CD8-positive, alpha-beta T cell (primary cell): ENCODE measurements at places on chromosomes 3 and 15.

- DNase-seq, result no peak
These were observed 13.4 kb upstream of the NPHP3 start for GRCh38 chr3:132735589-132735988.

DNA sequence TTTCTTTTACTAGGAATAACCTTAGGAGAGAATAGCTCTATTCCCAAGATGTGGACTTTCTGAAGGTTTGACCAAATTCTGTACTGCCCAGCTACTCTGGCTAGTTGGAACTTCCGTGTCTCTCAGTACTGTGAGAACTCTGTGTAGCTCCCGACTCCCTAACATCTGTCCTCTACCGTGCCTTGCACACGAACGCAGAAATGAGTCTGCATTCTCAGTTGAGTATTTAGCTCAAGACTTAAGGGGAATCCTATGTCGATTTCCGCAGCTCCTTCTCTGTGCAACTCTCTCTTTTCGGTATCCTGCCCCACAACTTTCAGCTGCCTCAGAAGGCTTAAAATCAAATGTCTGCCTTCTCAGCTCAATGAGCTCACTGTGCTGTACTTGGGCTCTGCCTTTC lies 86.7 kb upstream of the EPHB3 start:
- DNase-seq, result no peak

- no peak for DNase-seq
These were observed 2.7 kb upstream of the LIPH start for GRCh38 chr3:185555101-185555501.

GRCh38 chr3:27279123-27279522 lies 90.1 kb downstream of the NEK10 start:
- no peak for DNase-seq

- DNase-seq, result peak; percentile 47
These were observed 508 bp upstream of the SMAD6 start for GRCh38 chr15:66701422-66702034.

DNA sequence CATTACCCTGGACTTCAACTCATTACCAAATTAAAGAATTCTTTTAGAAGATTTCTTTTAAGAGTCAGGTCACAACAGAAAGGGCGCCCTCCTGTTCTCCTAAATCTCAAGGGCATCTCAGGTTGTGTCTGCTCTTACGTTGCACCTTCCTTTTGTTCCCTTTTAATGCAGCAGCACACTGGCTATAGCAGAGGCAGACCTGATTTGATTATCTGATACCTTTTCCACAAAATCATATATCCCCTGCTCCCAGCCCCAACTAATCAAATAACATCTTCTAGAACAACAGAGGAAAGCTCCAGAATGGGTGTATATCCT lies 40.1 kb downstream of the TIGIT start:
- no peak for DNase-seq

DNA sequence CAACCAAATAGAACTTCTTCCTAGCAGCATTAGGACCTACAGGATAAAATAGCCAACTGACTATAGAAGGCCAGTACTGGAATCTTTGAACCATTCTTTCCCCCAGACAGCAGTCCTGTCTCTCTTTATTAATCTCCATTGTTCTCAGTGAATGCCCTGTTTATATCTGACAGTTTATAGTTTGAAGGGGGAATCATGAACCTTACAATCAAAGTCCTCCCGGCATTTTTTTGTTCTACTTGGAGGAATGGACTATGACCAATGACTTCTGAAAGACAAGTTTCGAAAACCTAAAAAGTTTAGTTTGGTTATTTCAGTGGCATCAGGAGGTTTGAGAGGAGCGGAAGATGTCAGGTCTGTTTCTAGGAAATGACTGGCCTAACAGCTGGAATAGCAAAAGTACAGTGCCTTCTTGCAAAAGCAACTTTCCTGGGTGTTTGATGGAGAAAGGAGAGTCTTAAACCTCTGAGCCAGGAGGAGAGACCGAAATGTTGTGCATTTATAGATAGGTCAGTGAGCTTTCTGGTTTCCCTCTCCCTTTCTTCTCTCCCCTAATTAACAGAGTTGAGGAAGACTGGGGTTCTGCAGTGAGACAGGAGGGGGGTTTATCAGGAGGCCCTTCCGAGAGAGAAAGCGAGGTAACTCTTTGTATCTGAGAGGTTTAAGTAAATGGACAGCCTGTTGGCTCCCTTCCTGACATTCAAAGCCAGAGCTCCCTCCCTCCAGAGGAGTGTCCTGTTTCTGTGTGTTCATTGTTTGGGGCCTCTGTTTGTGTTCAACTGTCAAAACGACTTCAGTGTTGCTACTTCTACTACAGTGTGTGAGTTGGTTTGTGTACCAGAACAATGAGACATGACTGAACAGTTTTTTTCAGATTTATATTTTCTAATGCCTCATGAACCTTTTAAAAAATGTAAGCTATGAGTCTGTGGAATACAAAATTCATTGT lies 383.0 kb upstream of the RARB start:
- no peak for DNase-seq

DNA sequence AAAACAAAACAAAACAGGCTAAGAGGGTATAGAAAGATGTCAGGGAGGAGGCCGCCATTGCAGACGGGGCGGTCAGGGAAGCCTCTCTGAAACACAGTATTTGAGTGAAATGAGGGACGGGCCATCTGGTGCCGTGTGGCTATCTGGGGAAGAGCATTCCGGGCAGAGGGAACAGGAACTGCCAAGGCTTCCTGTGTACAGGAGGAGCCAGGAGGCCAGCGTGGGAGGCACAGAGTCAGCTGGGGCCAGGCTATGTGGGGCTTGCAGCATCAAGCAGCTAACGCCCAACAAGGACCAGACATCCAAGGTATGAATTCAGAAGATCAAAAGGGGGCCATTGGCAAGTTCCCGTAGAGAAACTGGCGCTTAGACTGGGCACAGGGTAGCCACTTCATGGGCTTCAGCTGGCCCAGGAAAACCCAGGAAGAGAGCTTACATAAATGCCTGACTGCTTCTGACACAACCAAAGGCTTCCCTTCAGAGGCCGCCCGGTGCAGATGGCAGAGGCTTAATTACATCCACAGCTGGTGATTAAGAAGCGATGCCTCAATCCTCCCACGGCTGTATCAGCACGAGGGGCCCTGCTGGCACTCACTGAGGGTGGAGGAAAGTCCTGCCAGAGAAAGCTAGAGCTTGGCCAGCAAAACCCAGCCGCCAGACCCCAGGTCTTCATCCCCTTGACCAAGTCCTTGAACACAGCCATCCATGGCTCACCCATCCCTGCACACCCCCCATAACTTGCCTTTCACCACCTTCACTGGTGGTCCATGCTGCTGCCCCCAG lies 144.9 kb downstream of the MEGF11 start:
- no peak for DNase-seq

GRCh38 chr15:89825271-89825940 lies 10.8 kb upstream of the ANPEP start:
- no peak for DNase-seq
